COLO829 (cell line): ENCODE measurements at places on chromosomes 11 and 22.

GRCh38 chr11:71154261-71154805, 98.0 kb downstream of the SHANK2 start:
- DNase-seq = no peak

DNA sequence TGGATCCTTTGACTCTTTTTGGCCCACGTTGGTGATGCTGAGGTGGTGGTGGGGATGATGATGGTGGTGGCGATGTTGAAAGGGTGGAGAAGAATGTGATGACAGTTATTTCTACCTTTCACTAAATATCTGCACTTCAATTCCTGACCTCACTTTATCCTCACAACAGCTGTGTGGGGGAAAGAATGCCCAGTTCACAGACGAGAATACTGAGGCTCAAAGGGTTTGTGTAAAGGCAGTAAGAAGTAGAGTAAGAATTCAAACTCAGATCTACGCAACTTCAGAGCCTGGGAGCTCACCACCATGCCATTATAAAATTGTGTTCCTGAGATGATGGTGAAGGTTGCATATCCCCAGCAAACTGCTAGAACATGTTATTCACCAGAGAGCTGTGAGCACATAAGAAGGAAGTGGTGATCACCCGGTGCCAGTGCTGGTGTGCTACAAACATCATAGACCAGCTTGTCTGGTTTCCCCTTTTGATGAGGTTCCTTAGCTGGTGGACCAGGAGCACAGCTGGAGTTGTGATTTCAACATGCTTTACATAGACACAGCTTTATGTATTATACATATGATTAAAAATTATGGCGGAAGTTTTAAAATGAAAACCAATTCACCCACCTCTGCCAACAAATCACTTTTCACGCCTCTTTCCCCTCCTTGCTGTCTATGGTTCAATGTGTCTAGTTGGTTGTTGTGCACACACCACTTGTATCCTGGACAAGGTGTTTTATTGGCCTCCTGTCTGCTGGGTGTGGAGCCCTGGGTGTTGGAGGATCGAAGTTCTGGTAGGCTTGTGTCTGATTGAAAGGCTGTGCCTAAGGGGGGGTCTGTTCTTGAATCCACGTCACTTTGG, 6.2 kb downstream of the ST14 start:
- DNase-seq = no peak

DNA sequence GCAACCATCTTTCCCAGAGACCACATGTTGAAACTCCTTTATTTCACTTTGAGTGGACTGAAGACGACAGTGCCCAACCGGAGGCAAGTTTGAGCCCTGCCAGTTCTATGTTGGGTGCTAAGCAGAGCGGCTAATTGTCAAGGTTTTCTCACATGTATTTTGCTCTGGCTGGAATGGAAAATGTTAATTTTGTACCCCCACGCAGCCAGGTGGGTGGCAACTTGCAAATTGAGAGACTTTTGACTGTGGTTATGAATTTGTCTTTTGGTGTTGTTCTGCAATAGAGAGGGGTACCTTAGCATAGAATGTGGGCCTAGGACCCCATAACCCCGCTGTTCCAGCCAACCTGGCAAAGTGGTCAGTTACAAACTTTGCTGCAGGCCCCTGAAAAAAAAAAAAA, 42.5 kb upstream of the SLC5A12 start:
- no peak for DNase-seq

DNA sequence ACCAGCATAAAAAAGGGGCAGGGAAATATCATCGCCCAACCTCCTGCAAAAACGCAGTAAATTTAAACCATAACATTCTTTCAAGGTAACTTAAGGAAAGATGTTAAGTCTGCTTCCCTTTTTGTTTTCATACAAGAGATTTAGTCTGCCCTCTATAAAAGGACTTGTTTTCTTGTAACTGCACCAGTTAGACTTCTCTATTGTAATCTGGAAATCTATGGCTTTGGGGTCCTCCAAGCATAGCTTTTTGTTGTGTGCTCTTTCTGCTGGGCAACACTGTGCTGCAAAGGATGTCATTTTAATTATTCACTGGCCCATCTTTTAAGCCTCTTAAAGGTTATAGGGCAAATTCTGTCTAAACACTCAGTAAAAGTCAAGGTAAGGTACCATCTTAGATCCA, 136.0 kb downstream of the MAML2 start:
- no peak for DNase-seq

- no peak for DNase-seq
These were observed 89.3 kb downstream of the NAT10 start for GRCh38 chr11:34194576-34195335.
